ENCODE measurements at places on chromosomes 7 and 10.
A peak's percentile ranks its signal among the peaks of the same experiment; 100 is the strongest.

DNA sequence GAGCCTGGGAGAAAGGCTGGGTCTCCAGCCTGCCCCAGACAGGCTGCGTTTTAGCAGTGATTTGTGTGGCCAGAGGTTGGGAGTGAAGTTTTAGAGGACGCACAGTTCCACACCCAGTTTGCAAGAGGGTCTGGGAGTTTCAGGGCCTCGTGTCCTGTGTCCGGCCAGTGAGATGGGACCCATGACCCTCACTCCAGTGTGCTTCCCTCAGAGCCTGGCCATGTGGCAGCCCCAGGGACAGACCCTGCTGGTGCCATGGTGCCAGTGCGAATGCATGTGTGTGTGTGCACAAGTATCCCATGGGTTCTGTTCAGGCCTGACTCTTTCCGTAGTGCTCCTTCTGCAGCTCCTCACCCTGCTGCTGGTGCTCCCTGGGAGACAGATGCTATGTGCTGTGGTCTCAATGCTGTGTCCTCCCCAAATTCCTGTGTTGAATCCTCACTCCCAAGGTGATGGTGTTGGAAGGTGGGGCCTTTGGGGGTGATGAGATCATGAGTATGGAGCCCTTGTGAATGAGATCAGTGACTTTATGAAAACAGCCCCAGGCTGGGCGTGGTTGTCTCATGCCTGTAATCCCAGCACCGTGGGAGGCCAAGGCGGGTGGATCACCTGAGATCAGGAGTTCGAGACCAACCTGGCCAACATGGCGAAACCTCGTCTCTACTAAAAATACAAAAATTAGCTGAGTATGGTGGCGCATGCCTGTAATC lies 16.5 kb downstream of the ECHDC3 start:
- no peak for DNase-seq

DNA sequence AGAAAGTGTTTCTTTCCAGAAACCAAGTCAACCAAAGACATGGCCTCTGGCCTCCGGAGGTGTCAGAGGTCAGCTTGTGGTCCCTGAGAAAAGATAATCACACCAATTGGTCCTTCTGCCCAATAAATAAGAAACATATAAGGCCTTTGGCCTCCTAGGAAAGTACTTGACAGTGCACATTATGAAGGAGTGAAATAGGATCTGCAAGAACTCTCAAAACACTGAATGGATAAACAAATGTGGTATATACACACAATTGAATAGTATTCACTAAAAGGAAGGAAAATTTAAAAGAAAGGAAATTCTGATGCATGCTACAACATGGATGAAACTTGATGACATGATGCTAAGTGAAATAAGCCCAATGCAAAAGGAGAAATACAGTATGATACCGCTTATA lies 35.4 kb upstream of the NRF1 start:
- DNase-seq: no peak

DNA sequence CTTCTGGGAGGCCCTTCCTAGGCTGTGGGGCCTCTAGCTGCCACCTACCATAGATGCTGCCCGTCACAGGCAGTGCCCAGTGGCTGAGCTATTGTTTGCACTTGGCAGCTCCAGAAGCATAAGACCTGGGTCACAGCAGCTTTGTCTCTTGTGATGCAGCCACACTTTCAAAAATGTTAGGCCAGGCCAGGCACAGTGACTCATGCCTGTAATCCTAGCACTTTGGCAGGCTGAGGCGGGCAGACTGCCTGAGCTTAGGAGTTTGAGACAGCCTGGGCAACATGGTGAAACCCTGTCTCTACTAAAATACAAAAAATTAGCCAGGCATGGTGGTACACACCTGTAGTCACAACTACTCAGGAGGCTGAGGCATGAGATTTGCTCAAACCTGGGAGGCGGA lies 9.5 kb upstream of the KAZALD1 start:
- DNase-seq: no peak

GRCh38 chr10:43585046-43585445 lies 10.6 kb upstream of the ZNF239 start:
- no peak for DNase-seq

- DNase-seq: no peak
Measured at GRCh38 chr7:100799037-100799896, 28.1 kb downstream of the EPHB4 start.

- no peak for DNase-seq
Measured at GRCh38 chr7:105020926-105021325, 6.9 kb downstream of the KMT2E start.

DNA sequence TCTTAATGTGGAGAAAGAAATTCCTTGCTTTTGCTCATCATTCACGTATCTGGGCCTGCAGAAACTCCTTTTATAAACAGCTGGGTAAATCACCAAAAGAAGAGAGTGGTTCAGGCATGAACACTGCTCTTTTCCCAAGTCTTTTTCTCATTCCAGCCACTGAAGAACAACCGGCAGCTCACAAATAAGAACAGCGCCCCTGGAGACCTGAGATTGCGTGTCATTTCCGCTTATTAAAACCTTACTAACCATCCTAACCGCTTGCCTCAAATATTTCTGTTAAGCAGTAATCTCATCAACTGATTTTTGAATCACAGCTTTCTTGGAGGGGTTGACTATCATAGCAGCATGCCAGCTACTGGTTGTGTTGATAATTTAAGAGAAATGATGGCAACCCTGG lies 213.0 kb upstream of the PLXNA4 start:
- DNase-seq: no peak

DNA sequence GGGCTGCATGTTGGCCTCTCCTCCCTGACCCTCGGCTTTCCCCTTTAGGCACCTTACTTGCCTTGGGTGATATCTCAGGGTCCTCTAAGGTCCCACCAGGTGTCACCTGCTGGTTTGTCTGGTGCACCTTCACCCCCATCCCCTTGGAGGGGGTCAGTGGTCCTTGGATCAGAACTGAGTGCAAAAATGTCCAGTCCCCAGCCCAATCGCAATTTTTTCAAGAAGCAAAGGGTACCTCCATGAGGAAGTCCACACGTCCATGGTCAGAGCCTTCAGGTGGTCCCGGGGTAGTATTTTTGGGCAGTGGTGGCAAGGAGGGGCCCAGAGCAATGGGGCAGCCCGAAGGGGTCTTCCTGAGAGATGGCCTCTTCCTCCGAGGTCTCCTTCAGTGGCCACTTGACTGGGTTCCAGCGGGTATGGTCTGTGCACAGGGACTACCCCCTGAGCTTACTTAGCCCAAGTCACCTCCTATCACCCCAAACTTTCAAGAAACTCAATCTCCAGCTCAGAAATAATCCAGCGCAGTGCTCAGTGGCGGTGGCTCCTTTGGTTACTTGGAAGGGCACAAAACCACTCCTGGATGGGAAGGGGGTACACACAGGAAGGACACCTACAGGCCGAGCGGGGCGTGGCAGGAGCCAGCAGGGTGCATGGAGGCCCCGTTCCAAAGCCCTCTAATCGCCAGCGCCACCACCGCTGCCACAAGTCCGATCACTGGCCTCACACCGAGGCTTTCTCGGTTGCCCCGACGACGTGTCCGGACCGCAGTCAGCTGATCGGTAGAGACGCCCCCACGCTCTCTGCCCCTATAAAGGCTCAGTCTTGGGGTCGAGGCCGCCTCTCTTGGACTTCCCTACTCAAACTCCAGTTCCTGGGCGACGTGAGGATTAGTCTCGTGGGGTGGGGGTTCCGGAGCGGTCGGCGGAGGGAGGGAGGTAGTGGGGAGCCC lies 4.5 kb downstream of the SAP25 start:
- DNase-seq: no peak

DNA sequence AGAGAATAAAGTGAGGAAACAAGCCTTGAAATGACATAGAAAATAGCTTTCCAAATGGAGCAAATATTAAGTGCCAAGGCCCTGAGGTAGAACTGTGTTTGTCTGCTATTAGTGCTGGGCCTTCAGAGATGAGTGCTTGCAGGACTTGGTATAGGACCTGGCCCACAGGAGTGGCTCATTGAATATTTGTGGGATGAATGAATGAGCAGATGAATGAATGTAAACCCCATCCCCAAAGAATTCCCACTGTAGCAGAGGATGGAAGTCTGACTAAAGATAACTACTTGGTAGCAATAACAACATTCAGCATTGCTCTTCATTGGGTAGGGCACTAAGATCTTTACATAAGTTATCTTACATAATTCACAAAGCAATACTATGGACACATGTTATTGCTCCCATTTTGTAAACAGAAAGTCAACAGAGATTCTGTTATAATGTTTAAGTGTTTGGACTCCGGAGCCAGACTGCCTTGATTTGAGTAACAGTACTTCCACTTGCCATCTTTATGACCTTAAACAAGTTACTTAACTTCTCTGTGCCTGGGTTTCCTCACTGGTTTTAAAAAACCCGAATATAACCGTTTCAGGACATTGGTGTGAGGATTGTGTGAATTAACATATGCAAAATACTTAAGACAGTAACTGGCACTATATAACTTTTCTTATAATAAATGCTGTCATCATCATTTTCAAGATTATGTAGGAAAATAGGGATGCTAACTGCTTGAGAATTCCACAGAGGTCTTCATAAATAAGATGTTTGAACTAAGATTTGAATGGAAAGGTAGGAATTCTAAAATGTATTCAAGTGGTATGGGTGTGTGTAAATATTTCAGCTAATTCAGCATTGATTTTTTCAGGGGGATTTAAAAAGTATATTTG lies 141.9 kb downstream of the PRKG1 start:
- no peak for DNase-seq

DNA sequence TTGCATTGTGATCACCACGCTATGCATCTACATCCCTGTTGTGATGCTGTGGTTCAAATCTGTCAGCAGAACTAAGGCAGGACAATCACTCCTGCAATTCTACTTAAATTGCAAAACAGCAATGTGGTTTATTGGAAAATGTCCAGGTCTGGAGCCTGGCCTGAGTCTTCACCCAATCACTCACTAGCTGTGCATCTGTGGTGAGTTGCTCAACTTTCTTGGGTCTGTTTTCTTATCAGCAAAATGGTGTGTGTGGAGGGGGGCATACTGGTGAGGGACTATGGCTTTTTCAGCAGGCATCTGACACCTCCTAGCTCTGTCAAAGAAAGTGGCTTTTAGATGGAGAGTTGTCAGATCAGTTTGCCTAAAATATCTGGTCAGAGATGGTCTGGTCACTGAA lies 108.3 kb upstream of the FEZF1 start:
- DNase-seq: peak; percentile 83

All from right lung (tissue), 10 donors.